ENCODE measurements at places on chromosomes 13 and 19.

DNA sequence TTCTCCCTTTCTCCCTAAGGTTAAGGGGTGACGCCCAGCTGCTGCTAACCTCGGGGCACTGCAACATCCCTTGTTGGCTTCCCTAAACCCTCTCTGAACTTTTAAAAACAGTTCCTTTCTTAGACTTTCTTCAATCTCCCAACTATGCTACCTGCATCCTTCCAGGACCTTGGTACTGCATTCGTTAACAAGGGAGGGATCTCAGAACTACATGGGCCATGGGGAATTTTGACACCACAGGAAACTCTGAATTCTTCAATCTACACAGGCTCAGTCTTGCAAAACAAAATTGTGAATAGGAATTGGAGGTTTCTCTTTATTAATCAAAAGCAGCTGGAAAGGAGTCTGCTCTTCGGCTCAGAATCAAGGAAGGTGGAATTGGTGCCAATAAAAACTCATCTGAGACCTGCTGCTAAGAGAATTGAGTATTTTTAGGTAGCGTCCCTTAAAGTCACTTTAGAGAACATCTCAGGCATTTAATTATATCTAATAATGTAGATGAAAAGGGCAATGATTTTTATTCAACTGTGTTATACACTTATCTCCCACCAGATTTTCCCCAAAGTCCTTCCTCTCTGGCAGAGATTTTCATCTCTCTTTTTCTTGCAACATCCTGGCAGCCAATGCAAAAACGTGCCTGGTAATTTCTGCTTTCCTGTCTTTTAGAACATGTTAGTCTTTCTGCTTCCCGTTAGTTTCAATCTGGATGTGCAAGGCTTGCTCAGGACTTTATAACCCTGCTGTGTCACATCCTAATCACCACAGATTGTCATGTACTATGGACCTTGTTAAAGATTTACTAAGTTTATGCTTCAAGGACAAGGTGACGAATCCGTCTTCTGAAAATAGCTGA, 69.1 kb upstream of the SLC15A1 start:
- DNase-seq = no peak

- DNase-seq = peak; percentile 98
Observed at GRCh38 chr19:19821366-19821951, at the start of gene ZNF506. Gene ZNF506 (minus strand): TSS chr19:19821750. CDS start chr19:19821603, 147 bp downstream.

DNA sequence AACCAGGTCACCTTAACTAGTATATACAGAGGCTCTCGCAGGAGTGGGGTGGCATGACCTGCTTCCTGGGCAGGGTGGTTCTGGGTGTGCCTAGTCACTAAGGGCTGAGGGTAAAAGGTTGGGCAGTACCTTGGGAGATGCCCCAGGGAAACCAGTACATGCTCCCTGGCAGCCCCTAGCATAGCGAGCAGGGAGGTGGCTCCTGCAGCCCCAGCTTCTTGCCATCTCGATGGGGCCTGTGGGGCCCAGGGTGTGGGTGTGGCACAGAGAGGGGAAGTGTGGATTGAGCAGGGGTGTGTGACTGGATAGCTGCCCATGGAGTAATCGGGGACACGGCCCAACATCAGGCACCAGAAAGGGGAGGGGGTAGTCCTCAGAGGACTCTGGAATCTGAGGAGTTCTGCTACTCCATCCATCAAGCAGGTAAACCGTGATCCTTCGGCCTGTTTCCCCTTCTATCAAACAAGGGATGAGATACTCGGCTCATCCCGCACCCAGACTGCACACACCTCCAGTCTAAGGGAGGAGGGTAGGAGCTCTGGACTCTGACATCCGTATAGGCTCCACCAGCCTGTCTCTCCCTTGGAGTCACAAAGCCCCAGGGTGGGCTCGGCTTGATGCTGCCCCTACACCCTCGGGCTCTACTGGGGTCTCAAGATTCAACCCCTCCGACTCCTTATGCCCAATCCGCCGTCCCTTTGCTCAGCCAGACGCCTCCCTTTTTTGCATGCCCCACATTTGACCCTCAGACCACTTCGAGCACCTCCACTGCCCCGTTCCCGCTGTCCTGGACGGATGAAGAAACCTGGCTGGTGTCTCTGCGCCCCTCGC, 1.1 kb downstream of the ZBTB45 start:
- DNase-seq = no peak

- no peak for DNase-seq
Observed at GRCh38 chr13:51967482-51968446, 43.5 kb downstream of the ATP7B start.

- DNase-seq = no peak
Observed at GRCh38 chr13:112777637-112778406, 88.0 kb downstream of the ATP11A start.

- no peak for DNase-seq
Observed at GRCh38 chr13:44120043-44120442, 240.3 kb downstream of the LACC1 start.

- DNase-seq = no peak
Observed at GRCh38 chr19:406971-407510, 1.9 kb downstream of the C2CD4C start.

DNA sequence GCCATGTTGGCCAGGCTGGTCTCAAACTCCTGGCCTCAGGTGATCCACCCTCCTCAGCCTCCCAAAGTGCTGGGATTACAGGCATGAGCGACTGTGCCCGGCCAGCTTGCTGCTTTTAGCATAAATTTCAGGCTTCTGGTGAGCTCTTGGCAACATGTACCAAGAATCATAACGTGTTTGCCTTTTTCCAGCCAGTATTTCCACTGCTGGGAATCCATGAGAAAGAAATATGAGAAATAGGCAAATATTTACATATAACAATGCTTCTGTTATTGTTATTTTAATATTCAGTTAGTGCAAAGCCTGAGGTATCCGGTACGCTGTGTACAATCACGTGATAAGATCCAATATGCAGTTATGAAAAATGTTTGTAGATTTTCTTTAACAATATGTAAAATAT, 29.2 kb upstream of the CERS4 start:
- DNase-seq = no peak

GRCh38 chr13:112916296-112916695, 52.7 kb upstream of the MCF2L start:
- DNase-seq = no peak

- DNase-seq = no peak
Observed at GRCh38 chr13:92830821-92831220, 395.8 kb upstream of the GPC6 start.

DNA sequence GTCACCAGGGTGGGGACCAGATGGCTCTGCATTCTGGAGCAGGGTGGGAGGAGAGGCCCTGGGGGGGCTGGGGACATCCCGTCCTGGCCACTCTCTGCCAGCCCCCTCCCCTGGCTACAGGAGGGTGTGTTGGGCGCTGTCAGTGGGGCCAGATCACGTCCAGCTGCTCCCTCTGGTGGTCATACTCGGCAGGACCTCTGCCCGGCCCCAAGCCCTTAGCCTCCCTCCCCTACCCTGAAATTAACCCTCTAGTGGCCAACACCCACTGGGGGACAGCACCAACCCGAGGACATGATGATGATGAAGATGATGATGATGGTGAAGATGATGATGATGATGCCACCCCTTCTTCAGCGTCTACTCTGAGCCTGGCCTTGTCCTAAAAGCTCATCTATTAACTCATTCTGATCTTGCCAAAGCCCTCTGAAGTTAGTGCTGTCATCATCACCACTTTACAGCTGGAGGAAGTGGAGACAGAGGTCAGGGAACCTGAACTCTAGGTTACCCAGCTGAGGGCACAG, 590 bp upstream of the LGI4 start:
- DNase-seq = peak; percentile 59

DNA sequence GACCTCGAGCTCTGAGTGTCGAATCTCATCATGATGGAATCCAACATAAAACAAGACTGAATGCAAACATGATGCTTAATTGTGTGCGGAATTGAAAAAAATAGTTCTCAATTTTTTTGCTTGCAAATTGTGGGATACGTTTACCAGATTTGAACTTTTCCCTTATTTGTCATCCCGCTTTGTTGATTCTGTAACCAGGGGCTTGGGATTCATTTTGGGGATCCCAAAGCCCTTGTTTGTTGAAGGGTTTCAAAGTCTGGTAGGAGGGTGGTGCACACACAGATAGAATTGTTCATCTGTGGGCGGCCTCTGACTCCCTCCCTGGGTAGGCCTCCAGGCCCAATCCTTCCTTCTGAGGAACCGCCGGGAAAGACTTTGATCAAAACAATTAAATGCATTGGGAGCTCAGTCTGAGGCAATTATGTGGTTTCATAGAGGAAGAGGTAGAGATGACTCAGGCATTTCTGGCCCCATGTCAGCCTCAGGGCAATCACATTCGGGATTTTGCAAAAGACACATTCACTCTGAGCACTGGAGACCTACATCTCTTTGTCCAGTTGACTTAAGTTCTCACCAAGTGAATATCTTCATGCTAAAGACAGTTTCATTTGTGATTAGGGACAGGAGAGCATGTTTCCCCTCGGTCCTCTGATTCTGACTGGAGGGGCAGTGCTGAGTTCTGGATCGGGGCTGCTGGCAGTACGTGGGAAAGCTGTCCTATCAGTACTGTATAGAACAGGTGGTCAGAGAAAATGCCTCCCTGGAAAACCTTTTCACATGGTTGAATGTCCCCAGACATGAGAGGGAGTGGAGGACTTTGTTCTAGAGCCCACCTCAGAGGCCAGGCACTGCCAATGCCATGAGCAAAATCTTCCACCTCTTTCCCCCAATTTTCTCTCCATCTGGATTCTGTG, 27.8 kb upstream of the IGFL4 start:
- DNase-seq = peak; percentile 100

DNA sequence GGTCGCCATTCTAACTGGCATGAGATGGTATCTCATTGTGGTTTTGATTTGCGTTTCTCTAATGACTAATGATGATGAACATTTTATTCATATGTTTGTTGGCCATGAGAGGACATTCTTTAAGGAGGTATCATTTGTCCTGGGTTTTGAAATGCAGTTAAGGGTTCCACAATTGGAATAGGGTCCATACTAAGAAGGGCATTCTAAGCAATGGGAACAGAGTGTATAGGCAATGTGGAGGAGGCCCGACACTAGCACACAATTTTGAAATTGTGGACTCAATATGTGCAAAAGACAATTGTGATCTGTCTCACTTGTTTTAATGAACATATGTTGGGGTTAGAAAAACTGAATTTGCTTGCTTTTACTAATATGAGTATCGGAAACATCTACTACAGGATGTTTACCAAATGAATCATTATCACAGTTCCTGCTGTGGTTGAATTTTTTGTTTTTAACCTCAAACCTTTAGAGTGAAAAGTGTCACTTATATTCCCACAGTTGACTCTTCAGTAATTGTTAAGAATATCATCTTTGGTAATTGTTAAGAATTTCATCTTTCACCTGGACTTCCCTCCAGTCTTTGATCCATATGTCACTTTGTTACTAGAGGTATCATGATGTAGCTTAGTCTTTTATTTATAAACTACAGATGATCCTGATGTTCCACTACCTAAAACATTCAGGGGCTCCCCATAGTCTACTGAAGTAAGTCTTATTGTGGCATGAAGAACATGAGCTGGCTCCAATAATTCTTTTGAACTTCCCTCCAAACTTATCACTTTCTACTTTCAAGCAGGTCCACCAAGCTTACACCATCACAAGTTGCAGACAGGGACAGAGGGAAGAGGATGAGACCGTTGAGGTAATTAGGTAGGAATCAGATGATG, 109.7 kb upstream of the KLF12 start:
- DNase-seq = peak; percentile 74

- DNase-seq = no peak
Observed at GRCh38 chr13:74066937-74067336, 67.3 kb downstream of the KLF12 start.

DNA sequence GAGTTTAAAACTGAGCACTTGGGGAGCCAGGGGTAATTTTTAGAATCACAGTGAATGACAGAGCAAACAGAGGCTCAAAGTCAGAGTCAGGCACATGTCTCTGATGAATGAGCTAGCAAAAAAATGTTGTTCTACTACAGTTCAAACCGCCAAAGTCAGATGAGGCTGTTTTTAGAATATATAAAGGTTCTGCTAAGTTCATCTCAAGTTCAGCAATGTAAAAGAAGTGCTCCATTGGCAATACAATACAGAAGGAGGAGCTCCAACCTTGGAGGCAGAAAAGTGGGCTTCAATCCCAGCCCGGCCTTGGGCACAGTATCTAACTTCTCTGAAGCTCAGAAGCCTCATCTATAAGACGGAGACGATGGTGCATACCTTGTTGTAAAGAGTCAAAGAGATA, 70.1 kb upstream of the IPO5 start:
- DNase-seq = no peak
